Upper lobe of right lung (tissue), 1 donor: ENCODE measurements at places on chromosomes 3 and 15. TPM values are rescaled to one million over a fixed set of nuclear protein-coding genes. Genes with fewer than 3 reads are reported as not detected.

DNA sequence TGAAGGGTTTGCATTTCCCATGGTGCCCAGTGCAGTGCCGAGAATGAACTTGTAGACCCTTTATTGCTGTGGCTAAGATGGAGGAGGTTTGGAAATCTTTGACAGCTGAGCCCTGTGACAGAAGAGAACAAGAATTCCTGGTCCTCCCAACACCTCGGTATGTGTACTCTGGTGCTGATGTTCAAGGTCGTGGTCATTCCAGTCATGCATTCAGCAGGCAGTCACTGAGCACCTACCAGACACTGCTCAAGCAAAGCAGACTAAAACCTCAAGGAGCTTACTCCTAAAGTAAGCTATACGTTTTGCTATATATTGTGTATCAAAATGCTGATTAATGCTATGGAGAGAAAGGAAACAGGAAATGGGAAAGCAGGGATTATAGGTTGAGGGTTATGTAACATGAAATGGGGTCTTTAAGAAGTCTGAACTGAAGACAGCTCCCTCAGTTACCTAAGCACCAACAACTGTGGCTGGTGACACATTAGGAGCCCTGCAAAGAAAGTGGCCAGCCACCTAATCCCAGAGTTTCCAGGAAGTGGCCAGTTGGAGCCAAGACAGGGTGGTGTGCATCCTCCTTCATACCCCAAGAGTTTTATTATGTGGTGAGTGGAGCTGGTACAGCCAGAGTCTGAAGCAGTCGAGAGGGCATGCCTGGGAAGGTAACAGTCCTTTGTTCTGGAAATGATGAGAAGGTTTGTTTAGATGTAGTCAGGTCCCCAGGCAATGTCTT is 65.0 kb downstream of the CCNL1 start:
- H3K4me1 ChIP-seq = peaks cover 19% of the 10 kb centered on the region
- H3K4me3 ChIP-seq = no peak overlapping the region
- H3K36me3 ChIP-seq = no peaks in the 10 kb centered on the region
- no peak overlapping the region for H3K27ac ChIP-seq
- H3K27me3 ChIP-seq = no peaks in the 10 kb centered on the region

- no peaks in the 10 kb centered on the region for H3K4me1 ChIP-seq
- no peaks in the 10 kb centered on the region for H3K27me3 ChIP-seq
- H3K27ac ChIP-seq = no peak overlapping the region
- H3K4me3 ChIP-seq = no peak overlapping the region
- H3K36me3 ChIP-seq = no peaks in the 10 kb centered on the region
Measured at GRCh38 chr3:125386811-125387210, 11.7 kb upstream of the ZNF148 start.

- H3K27me3 ChIP-seq = no peaks in the 10 kb centered on the region
- H3K27ac ChIP-seq = no peak overlapping the region
- peaks cover 6% of the 10 kb centered on the region for H3K36me3 ChIP-seq
Measured at GRCh38 chr3:171142985-171143384, 116.5 kb upstream of the SLC2A2 start.

DNA sequence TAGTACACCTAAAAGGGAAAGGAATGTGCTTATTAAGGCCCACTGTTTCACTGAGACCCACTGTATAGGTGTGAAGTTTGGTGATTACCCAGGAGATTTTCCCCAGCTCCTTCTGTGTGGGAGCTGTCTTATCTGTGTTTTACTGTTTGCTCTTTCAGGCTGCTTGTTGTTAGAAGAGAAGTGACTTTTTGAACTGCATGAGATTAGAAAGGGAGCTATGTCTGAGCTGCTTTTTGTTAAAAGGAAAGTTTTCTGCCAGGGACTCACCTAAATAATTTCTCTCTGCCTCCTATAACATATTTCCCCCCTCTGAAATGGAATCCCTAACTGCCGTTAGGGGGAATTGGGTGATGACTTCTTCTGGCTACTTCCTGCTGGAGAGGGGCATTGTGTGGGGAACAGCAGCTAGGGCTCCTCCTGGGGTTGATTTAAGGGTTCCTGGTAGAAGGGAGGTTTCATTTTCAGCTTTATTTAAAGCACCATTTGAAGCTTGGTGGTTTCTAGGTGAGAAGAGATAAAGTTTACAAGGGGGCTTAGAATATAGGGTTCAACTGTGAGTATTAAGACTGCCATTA is 77.1 kb upstream of the ATP11B start:
- DNase-seq = no peak
- no peaks in the 10 kb centered on the region for H3K36me3 ChIP-seq
- H3K4me1 ChIP-seq = no peaks in the 10 kb centered on the region
- H3K4me3 ChIP-seq = no peak overlapping the region
- no peak overlapping the region for H3K27ac ChIP-seq

- no peak for DNase-seq
- no peak overlapping the region for H3K27ac ChIP-seq
- no peaks in the 10 kb centered on the region for H3K27me3 ChIP-seq
- no peak overlapping the region for H3K4me3 ChIP-seq
Measured at GRCh38 chr3:125437631-125438435, 62.7 kb upstream of the ZNF148 start.

GRCh38 chr3:43816372-43816771 is 125.6 kb downstream of the ABHD5 start:
- H3K4me1 ChIP-seq = no peaks in the 10 kb centered on the region
- no peak overlapping the region for H3K4me3 ChIP-seq
- no peak for DNase-seq
- no peak overlapping the region for H3K27ac ChIP-seq

GRCh38 chr3:86938416-86939105 is 52.4 kb downstream of the VGLL3 start:
- H3K4me1 ChIP-seq = no peaks in the 10 kb centered on the region
- H3K4me3 ChIP-seq = no peak overlapping the region
- no peak for DNase-seq

GRCh38 chr3:153431076-153431475 is 269.1 kb downstream of the RAP2B start:
- no peak overlapping the region for H3K27ac ChIP-seq
- no peaks in the 10 kb centered on the region for H3K36me3 ChIP-seq
- no peak overlapping the region for H3K4me3 ChIP-seq
- DNase-seq = no peak
- no peaks in the 10 kb centered on the region for H3K27me3 ChIP-seq

DNA sequence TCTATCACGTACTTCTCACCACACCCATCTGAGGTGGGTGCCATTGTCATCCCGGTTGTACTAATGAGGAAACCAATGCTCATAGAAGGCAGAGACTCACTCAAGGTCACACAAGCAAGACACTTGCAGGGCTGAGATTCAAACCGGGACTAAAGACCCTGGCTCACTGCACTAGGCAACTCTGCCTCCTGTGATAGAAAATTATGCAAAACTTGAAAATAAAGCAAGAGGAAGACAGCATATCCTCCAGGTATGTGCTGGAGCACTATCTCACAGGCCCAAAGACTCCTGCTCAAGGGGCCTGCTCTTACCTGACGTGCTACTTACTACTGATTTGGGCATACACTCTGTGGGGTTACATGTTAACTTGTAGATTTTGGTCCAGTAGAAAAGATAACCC is 25.6 kb downstream of the ANXA2 start:
- no peak overlapping the region for H3K4me3 ChIP-seq
- no peak for DNase-seq
- H3K36me3 ChIP-seq = peaks cover 73% of the 10 kb centered on the region
- peaks cover 56% of the 10 kb centered on the region for H3K4me1 ChIP-seq
- H3K27ac ChIP-seq = peak overlapping the region; percentile 63

DNA sequence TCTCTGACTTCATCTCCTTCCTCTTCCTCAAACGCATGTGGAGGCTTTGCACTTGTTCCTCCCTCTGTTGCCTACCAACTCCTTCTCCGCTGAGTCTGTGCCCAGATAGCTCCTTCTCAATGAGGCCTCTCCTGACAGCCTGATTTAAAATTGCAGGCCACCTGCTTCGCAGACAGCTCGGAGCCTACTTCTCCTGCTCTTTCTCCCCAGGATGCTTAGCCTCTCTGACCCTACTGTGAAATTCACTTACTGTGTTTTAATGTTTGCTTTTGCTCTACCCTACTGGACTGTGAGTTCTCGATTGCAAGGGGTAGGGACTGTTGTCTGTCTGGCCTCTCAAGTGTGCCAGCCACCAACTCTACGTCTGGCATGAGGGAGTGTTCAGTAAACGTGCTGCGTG is 83.4 kb downstream of the EEFSEC start:
- H3K4me1 ChIP-seq = no peaks in the 10 kb centered on the region
- no peaks in the 10 kb centered on the region for H3K36me3 ChIP-seq
- DNase-seq = no peak
- no peak overlapping the region for H3K27ac ChIP-seq
- H3K4me3 ChIP-seq = no peak overlapping the region

DNA sequence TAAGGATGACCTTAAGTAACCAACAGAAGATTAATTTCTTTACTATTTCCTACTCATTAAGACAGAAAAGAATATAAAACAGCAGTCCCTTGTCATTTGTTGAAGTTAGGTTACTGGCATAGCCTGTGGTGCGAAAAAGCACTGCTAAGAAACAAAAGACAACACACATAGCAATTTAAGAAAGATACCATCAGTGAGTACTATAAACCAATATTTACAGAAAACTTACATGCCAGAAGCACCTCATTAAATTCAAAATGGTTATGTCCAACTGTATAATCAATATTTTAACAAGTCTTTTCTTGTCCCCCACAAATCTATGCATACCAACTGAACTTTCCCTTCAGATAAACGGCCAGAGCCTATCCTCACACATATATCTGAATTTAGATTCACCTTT is 42.0 kb downstream of the ANKRD28 start:
- no peak for DNase-seq
- H3K4me3 ChIP-seq = no peak overlapping the region
- H3K4me1 ChIP-seq = no peaks in the 10 kb centered on the region
- no peak overlapping the region for H3K27ac ChIP-seq

DNA sequence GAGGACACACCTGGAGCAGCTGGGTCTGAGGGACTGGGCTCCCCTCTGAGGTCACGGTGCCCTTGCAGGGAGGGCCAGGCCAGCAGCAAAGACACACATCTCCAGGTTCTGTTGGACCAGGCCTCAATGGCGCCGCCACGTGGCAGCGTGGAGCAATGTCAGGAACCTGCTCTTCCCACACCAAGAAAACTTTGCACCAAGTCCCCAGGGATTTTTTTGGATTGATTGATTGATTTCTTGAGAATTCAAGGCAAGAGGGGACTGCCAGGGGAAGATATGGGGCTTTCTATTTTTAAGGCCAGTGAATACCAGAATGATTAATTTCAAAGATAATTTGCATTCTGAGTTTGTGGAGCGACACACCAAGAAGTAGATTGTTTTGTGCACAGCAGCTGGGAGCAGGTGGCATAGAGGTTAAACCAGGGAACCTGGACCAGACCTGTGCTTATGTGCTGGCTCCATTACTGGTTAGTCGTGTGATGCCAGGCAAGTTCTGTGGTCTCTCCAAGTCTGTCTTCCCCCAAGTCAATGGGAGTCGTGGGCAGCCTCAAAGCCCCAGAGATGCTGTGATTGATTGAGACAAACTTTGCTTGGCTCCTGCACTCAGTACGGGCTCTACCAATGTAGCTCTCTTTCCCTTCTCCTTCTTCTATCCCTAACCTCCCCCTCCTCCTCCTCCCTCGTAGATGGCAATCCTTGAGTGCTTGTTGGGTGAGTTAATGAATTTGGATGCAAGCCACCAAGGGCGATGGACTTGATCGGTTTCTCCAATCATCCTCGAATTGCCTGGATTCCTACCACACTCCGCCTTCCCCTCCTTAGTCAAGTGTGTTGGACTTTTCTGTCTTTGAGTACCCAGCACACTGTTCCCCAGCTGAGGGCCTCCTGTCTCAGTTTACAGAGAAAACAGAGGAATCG is 96.2 kb upstream of the TRPM1 start:
- peak; percentile 78 for DNase-seq
- no peaks in the 10 kb centered on the region for H3K4me1 ChIP-seq
- no peaks in the 10 kb centered on the region for H3K27me3 ChIP-seq
- H3K36me3 ChIP-seq = no peaks in the 10 kb centered on the region

GRCh38 chr15:62075595-62076277 is 9.0 kb downstream of the C2CD4A start:
- no peaks in the 10 kb centered on the region for H3K4me1 ChIP-seq
- H3K4me3 ChIP-seq = no peak overlapping the region
- no peak overlapping the region for H3K27ac ChIP-seq
- no peaks in the 10 kb centered on the region for H3K36me3 ChIP-seq
- DNase-seq = no peak

GRCh38 chr3:16211176-16211904 is 36.9 kb downstream of the GALNT15 start:
- no peak for DNase-seq
- no peaks in the 10 kb centered on the region for H3K36me3 ChIP-seq
- H3K27ac ChIP-seq = no peak overlapping the region
- no peaks in the 10 kb centered on the region for H3K4me1 ChIP-seq

- no peaks in the 10 kb centered on the region for H3K36me3 ChIP-seq
- no peaks in the 10 kb centered on the region for H3K27me3 ChIP-seq
- no peak for DNase-seq
- no peak overlapping the region for H3K27ac ChIP-seq
- no peaks in the 10 kb centered on the region for H3K4me1 ChIP-seq
Measured at GRCh38 chr3:176431991-176432390, 765.3 kb downstream of the TBL1XR1 start.

DNA sequence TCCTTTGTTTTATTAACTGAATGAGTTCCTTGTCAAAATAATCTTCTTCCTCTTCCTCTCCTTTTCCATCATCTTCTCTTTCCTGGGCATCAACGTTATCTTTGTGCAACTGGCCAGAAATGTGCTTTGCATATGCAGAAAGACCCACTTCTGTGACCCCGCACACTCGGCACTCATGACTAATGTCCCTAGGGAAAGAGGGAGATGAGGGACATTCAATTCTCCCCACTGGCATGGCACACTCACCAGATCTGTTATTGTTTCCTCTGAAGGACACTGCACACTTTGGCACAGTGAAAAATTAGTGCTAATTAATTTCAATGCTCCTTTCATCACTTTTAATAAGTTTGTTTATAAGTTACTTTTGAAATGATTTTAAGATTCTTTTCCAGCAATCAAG is 34.0 kb downstream of the ZNF106 start:
- peak overlapping the region; percentile 40 for H3K4me3 ChIP-seq
- H3K27ac ChIP-seq = peak overlapping the region; percentile 81
- H3K4me1 ChIP-seq = peaks cover 15% of the 10 kb centered on the region
- DNase-seq = no peak

GRCh38 chr15:87954793-87955192 is 301.7 kb downstream of the NTRK3 start:
- H3K4me3 ChIP-seq = no peak overlapping the region
- no peaks in the 10 kb centered on the region for H3K27me3 ChIP-seq
- H3K36me3 ChIP-seq = no peaks in the 10 kb centered on the region

GRCh38 chr3:90018779-90019178 is 911.4 kb downstream of the EPHA3 start:
- H3K27me3 ChIP-seq = no peaks in the 10 kb centered on the region
- H3K4me3 ChIP-seq = no peak overlapping the region
- H3K27ac ChIP-seq = no peak overlapping the region
- H3K36me3 ChIP-seq = no peaks in the 10 kb centered on the region
- no peaks in the 10 kb centered on the region for H3K4me1 ChIP-seq

CP gene
- 3.4 TPM for total RNA-seq

AHSG gene
- total RNA-seq = not detected

SI gene
- not detected for total RNA-seq

GUCA1C gene
- not detected for total RNA-seq

CCDC39 gene
- not detected for total RNA-seq

FEZF2 gene
- total RNA-seq = not detected

PEX5L gene
- total RNA-seq = 0.78 TPM

PRICKLE2 gene
- 37.2 TPM for total RNA-seq

ZNF501 gene
- total RNA-seq = 4.5 TPM

TMEM115 gene
- total RNA-seq = 40.1 TPM

GOLGA6L7 gene
- not detected for total RNA-seq

SPESP1 gene
- 1.2 TPM for total RNA-seq

ADAMTSL3 gene
- total RNA-seq = 26.2 TPM
